NCI-H526 (cell line): ENCODE measurements at places on chromosomes 13 and 19.

DNA sequence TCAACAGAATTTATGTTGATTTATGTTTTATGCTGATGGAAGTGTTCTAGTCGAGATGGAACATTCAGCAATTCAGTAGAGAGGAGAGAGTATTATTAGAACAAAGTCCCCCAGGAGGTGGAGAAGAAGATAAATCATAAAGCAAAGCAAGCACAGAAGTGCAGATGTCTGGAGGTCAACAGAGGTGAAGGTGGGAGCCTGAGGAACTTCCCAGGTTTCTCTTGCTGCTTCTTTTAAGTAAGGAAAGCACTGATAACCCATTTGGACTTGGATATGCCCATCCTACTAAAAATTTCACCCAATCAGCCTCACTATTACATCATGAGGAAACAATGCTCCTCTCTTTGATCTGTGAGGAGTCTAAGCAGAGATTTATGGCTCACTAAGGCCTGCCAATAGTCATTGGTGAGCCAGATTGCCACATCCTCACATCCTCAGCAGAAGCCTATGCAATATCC lies 98.8 kb downstream of the EPSTI1 start:
- DNase-seq: no peak

GRCh38 chr13:71021825-71022422 lies 845.1 kb downstream of the DACH1 start:
- peak; percentile 54 for DNase-seq

DNA sequence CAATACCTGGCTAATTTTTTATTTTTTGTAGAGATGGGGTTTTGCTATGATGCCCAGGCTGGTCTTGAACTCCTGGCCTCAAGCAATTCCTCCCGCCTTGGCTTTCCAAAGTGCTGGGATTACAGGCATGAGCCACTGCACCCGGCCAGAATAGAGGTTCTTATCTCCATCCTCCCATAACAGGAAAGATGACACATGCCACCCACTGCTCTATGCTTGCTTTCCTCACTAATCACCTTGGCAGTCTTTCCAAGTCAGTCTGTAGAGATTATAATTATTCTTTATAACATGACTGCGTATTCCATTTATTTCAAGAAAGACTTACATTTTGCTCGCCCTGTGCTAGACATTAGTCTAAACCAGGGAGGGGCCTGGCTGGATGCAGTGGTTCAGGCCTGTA lies 6.7 kb downstream of the VAV1 start:
- no peak for DNase-seq

DNA sequence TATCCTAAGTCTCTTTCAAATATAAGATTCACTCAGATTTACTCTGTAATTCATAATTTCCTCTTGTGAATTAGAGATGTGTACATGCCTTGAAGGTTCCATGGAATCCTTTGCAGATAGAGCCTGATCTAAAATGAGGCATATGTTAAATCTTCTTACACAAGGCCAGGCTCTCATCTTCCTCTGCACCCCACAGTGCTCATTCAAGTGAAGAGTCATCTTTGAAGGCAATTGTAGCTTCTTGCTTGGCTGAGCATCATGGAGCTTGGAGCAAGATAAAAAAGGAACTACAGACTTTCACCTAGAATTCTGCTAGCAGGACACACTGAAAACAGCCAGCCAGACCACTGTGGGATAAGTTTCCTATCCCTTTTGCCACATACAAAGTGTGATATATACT lies 566.4 kb downstream of the PCDH9 start:
- DNase-seq: no peak

- DNase-seq: peak; percentile 8
Observed at GRCh38 chr19:42693760-42694350, 46.4 kb downstream of the PSG3 start.

DNA sequence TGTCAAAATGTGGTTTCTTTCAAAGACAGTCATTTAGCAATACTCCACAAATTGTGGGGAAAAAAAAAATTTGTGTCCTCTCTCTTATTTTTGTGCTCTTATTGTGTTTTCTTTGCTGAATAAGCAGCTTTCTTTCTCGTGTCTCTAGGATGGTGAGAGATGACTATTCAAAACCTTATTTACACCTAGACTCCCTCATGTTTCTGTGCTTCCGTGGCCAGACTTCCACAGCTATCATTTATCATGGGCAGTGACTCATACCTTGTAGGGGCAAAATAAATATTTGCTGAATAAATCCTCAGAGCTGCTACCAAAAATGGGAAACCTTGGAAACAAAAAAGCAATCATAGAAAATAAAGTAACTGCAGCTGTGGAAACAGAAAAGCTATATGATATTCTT lies 204.9 kb upstream of the MIR17HG start:
- DNase-seq: no peak

DNA sequence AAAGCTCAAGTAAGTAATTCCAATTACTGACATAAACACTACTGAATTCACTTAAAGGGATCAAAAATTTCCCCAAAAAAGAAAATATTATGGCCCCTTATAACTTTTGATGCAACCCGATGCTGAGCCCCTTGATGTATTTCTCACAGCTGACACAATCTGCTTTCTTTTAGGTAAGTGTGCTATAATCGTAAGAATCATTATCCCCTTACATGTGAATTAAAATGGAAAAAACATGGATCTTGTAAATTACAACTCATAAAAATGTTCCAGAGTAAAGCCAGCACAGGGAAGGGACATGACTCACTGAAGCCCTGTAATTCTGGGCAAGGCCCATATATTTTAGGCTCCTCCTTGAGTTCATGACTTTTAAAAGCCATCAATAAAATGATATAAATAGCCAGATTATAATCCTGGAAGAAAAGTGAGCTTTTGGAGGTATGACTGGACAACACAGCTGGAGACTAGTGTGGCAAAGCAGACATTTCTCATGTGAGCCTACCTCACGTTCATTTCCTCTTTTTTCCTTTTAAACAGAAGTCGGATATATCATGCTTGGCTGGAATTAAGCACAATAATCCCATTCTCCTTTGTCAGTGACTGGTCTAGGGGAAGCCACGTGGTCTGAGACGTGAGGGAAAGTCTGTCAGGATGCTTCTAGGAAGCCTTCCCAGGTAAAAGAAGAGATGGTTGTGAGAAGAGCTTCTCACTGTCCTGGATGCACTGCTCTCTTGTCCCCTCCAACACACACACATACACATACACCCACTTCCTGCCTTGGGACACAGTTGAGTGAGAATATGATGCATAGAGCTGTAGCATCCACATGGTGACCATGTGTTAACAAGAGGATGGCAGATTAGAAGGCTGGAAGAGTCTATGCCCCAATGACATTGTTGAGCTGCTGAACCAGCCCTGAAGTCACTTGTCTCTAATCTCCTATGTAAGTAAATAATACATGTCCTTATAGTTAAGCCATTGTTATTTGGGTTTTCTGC lies 165.4 kb downstream of the RGCC start:
- no peak for DNase-seq

- no peak for DNase-seq
Observed at GRCh38 chr13:94119360-94119936, 360.0 kb downstream of the DCT start.

- DNase-seq: no peak
Observed at GRCh38 chr19:16368385-16369305, 44.0 kb downstream of the KLF2 start.

- peak; percentile 82 for DNase-seq
Observed at GRCh38 chr19:33416307-33417215, 43.1 kb downstream of the CEBPG start.

DNA sequence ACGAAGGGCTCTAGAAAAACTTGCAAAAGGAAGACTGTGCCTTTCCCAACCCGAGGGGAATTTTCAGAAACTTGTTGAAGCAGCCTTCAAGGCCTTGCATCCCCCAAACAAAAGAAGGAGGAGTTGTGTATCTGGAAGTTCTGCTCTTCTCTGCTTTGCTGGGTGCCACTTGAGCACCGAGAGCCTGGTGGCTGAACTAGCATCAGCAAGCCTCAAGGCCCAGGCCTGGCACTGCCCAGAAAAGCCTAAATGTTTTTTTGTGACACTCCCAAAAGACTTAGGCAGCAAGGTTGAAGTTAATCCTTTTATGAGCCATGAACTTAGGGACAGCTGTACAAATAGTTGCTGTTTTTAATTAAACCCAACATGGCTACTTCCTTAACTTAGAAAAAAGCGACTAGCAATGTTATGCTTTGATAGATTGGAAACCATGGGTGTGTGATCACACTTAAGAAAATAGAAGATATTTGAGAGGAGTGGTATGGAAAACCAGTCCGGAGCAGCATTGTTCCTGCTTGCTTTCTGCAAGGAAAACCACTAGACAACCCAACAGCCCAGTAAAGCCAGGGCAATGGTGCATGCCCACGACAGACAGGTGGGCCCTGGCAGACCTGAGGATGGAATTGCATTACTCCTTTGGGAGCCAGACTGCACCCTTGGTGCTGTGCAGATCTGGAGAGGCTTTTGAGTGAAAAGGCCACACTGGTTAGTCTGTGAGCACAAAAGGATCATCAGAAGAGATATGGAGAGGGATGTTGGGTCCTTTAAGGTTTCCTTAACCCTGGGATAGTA lies 788 bp upstream of the DLEU7 start:
- no peak for DNase-seq

DNA sequence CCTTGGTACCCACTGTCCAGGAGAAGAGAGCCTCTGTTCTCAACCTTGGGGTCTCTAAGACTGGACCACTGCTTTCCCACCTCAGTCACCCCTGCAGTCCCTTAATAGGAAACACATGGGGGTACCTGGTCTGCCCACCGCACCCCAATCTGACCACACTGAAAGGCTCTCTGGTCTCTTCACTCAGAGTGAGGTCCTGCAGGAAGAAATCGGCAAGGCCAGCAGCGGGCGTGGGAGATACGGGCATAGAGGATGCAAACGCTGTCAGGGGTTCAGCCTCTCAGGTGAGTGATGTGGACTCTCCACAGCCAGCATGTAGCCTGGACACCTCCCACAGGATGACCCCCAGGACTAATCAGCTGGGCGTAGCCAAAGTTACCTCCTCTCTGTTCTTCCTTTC lies 3.5 kb downstream of the SIGLEC9 start:
- no peak for DNase-seq

GRCh38 chr13:23871616-23872220 lies 17.5 kb downstream of the MIPEP start:
- DNase-seq: no peak

- peak; percentile 70 for DNase-seq
Observed at GRCh38 chr19:33194886-33195644, 935 bp downstream of the LRP3 start.

DNA sequence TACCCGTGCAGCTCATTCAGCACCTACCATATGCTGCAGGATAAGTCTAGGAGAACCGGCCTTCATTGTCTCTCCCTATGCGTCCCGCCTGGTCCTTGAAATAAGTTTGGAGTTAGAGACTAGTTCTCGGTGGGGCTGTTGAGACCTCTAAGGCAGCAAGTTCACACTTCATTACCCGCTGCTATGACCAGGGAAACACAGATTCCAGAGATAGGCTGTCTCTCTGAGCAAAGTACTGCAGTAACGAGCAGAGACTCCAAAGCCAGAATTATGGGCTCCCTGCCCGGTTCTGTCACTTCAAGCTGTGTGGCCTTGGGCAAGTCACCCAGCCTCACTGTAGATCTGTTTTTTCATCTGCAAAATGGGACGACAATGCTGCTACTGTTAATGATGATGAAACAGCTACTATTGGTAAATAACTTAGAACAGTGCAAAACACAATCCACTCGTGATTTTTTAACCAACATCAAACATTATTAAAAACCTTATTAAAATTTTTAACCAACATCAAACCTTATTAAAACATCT lies 184.1 kb downstream of the USP12 start:
- DNase-seq: no peak

DNA sequence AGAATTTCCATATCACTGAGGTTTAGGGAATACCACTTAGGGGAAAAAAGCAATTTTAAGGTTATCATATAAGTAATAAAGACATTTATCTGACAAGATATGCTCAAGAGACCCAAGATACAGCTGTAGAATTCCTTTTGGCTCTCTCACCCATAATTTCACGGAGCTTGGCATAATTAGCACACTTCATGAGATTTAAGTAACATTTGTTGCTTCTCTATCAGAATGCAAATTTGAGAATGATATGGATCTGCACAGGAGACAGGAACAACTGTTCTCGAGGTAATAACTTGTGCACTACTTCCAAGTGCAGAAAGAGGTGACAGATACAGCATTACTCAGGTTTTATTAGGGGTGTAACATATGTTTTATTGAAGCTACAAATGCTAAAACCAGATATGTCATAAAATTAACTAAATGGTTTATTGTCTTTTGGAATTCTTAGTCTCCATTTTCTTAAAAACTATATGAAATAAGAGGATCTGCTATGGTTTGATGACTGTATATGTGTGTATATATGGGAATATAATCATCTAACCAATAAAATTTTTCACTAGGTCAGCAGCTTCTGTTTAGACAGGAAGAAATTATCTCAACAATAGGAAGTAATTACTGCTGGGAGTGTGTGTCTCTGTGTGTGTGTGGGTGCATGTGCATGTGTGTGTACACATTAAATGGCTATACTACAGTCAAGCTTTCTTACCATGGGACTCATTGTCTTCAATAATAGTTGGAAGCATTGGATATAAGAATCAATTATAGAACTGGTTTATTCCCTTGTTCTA lies 401.3 kb downstream of the PCDH17 start:
- DNase-seq: no peak

GRCh38 chr19:55487924-55488687 lies at the start of gene SSC5D:
Gene SSC5D, plus strand, starts transcription at chr19:55488436. Its CDS starts 154 bp downstream, at chr19:55488590.
- DNase-seq: no peak

DNA sequence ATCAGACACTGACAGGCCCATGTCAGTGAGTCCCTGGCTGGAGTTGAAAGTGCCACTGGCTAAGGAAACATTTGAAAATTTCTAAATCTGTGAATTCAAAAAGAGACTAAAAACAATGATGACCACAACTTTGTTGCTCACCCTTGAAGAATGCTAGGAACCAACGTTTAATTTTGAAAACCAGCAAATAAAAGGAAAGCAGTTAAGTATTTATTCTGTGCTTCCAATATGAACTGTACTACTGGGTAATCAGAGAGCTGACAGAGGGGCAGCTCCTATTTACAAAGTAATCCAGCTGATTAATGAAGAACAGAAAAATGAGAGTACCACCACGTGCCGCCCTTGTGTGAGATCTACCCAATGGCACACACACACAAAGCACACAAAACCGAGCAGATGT lies 44.7 kb upstream of the LATS2 start:
- DNase-seq: no peak

DNA sequence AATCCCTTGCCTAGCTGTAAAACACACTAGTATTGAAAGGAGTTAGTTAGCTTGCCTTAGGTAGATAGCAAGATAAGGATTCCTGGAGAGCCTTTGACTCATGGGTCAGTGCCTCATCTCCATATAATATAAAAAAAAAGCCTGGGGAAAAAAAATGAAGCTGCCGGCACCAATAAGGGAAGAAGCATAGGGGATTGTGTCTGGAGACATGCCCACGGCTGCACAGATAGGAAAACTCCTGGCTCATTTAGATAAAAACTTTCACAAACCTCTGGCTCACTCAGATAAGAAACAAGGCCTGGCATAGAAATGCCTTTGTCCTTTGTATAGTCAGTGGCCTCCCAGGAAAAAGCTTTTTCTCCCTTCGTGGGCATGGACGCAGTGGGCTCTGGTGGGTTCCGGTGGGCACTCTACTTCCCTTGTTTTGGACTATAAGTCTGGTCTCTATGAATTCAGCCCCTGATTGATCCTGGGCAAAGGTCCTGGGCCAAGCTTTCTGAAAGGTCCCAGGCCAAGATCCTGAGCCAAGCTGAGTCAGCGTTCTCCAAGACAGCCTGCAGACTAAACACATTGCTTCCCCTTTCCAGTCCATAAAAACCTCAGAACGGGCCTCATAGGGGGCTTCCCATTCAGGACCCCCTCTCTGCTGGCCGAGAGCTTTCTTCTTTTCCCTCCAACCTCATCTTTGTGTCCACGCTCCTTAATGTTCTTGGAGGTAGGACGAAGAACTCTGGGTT lies 4.9 kb upstream of the OR7A17 start:
- DNase-seq: no peak

GRCh38 chr19:17778251-17778967 lies 16.5 kb upstream of the B3GNT3 start:
- peak; percentile 21 for DNase-seq
